ENCODE measurements at places on chromosomes 16 and 17.

DNA sequence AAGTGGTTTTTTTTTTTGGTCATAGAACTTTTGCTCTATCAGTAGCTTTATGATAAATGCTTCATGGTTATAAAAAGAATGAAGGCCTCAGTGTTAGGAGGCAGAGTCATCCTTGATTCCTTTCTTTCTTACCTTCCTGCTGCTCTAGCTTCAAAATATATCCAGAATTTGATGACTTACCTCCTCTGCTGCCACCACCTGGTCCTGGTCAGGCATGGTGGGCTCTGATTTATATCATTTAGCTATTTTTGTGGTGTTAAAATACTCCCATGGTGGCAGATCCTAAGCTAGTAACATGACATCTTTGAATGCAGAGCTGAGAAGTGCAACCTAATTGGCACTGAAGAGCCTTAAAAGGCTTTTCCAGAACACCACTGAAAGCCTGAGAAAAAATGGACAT lies 508.8 kb upstream of the CDH8 start:
- no peak for DNase-seq

DNA sequence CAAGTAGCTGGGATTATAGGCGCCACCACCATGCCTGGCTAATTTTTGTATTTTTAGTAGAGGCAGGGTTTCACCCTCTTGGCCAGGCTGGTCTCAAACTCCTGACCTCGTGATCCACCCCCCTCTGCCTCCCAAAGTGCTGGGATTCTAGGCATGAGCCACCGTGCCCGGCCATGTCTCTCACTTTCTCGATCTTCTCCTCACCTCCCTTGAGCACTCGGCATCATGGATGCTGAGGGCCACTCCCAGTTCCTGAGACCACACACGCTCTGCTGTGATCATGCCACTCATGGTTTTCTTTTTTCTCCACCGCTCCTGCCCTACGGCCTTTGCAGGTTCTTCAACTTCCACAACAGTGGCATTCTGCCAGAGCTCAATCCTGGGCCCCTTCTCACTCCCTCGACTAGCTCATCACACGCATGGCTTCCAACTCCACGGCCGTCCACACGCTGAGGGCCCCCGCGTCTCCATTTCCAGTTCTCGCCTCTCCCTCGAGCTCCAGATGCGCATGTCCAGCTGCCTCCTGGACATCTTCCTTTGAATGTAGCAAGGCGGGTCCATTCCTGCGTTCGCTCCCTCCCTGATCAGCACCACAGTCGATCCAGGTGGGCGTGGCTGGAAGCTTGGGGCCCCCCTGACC lies 5.5 kb upstream of the NCBP3 start:
- no peak for DNase-seq

- no peak for DNase-seq
Measured at GRCh38 chr17:55167024-55167725, 97.6 kb upstream of the HLF start.

GRCh38 chr17:79888811-79889634 lies 49.8 kb upstream of the CBX4 start:
- DNase-seq = no peak

- peak; percentile 39 for DNase-seq
Measured at GRCh38 chr16:69089091-69089910, 16.2 kb upstream of the HAS3 start.

DNA sequence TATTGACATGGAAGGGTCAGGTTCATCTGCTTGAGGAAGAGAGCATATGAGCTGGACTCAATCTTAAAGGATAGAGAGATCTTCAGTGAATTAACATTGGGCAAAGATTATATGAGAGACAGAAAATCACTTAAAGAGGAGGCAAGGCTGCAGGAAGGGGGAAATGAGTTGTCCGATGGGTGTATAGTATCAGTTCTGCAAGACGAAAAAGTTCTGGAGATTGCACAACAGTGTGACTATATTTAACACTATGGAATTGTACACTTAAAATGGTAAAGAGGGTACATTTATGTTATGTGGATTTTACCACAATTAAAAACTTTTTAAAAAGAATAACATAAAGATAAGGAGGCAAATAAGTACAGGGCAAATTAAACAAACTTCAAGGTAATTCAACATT lies 80.7 kb downstream of the HELZ start:
- no peak for DNase-seq

GRCh38 chr16:27462846-27463682 lies 61.1 kb downstream of the IL21R start:
- no peak for DNase-seq

DNA sequence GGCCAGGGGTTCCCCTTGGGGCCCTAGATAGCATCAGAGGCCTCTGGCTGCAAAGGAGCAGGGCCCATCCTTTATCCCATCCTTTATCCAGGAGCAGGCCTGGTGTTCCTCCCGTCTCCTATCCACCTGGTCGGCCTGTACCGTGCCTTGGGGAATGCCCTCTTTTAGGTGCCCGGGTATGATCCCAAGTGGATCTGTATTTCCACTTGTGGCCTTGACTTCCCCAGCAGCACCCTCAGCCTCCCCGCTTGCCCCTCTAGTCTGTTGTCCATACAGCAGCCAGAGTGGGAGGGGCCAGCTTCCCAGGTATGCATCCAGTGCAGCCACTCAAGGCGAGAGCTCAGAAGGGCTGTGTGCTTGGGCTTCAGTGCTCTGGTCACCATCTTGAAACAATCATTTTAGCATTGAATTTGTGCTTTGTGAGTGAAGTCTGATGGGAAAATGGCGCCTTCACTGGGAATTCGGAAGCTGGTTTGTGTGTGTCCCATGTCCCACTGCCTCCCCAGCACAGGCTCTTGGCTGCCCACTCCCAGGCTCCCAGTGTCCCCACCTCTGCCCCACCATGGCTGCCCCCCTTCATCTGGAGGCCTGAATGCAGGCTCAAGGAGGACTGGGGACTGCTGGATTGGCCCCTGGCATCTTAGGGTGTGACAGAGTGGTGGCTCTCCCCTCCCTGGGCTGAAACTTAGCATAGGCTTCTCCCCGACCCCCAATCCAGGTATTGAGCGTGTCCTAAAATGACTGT lies 3.3 kb upstream of the RNF112 start:
- DNase-seq = no peak

GRCh38 chr16:69930117-69930776 lies 20.9 kb upstream of the CLEC18A start:
- peak; percentile 53 for DNase-seq

GRCh38 chr16:31213342-31213741 lies 577 bp upstream of the TRIM72 start:
- no peak for DNase-seq

DNA sequence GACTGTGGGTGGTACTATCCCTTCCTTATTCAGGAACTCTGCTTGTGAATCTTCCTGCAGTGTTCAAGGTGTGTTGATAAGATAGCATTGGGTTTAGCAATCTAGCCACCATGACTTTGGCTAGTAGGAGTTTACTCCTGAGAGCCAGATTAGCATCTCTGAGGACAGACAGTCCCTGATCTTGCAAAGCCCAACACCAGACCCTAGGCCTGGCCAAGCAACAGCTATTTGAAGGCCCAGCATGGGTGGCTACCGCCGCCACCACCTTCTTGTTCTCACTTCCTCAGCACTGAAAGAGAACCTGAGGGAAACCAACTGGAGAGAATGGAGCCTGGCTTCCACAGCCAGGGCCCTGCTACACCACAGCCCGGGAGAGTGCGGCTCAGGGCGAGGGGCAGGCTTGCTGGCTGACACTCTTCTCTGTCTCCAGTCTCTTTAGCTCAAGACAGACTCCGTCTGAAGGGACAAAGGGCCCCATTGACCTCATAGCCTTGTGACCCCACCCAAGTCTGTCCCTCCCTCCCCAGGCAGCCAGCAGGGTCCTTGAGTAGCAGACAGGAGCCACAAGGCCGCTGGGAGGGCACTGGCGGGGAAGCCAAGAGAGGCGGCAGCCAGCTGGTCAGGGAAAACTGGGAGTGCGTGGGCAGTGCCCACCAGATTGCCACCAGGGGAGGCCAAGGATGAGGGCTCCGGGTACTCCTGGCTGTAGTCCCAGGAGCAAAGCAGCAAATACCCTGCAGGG lies 10.9 kb upstream of the ARHGAP23 start:
- no peak for DNase-seq

DNA sequence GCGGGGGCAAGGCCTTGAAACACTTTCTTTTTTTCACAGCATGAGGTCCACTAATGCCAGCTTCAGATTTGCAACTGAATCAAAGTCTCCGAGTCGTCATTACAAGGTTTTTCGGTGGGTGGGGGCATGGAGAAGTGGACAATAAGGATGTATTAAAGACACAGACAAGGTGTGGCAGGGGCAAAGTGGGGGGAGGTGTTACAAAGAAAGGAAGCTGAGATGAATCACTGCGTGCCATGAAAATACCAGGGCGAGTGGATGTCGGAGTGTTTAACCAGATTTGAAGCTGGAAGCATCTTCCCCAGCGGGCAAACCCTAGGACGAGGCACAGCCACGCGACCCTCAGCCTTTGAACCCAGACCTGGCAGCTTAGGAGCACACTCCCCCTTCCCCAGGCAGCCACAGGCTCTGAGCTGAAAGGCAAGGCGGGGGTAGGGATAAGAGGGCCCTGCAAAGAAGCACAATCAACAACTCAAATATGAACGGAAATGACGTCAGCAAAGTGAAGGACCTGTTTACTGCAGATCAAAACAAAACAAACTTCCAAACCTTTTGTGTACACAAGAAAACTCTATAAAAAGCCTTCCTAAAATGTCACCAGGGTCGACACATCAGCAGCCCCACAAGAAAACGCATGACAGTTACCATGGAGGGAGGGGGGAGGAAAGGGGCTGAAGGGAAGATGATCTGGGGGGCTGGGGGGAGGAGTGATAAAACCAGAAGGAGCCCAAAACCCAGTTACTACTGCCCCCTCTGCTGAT lies 5.6 kb upstream of the ZFHX3 start:
- no peak for DNase-seq

- no peak for DNase-seq
Measured at GRCh38 chr16:67928147-67928546, 3.5 kb downstream of the CTRL start.

GRCh38 chr17:81961087-81961511 lies at the start of gene NOTUM:
Gene NOTUM (minus strand): TSS chr17:81961187. CDS start chr17:81960909, 278 bp downstream.
- no peak for DNase-seq

DNA sequence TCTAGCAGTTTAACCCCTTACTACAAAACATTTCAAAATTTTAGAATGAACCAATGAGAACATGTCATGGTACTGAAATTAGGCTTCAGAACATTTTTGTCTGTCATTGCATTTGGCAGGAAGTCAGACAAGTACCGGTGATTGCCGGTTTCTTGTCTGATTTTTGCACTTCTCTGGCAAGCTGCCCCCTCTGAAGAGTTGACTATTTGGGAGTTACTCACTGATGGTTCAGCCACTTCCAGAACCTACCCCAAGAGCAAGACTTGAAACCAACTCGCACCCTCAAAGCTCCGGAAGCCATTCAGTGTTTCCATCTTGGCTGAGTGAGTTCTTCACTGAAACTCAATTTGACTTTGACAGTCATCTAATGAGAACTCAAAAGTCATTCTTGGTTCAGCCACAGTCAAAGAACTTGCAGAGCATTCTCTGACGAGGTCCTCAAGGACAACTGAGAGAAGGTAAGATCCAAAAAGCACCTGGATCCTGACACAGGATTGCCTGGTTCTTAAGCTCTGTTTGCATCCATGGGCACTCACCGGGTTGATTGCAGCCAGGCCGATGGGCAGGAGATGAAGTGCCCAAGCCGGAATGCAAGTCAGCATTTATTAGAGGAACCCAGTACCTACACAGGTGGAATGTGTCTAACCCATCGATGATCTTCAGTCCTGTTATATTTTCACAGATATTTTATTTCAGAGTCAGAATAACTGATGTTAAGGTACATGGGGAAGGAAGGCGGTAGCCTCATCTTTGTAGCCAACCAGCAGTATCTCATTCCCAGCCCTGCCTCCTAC lies 93.6 kb downstream of the USP22 start:
- DNase-seq = peak; percentile 39

GRCh38 chr17:80526116-80526910 lies 18.3 kb upstream of the RPTOR start:
- DNase-seq = no peak

- no peak for DNase-seq
Measured at GRCh38 chr17:52147872-52148271, 10.6 kb downstream of the CA10 start.

DNA sequence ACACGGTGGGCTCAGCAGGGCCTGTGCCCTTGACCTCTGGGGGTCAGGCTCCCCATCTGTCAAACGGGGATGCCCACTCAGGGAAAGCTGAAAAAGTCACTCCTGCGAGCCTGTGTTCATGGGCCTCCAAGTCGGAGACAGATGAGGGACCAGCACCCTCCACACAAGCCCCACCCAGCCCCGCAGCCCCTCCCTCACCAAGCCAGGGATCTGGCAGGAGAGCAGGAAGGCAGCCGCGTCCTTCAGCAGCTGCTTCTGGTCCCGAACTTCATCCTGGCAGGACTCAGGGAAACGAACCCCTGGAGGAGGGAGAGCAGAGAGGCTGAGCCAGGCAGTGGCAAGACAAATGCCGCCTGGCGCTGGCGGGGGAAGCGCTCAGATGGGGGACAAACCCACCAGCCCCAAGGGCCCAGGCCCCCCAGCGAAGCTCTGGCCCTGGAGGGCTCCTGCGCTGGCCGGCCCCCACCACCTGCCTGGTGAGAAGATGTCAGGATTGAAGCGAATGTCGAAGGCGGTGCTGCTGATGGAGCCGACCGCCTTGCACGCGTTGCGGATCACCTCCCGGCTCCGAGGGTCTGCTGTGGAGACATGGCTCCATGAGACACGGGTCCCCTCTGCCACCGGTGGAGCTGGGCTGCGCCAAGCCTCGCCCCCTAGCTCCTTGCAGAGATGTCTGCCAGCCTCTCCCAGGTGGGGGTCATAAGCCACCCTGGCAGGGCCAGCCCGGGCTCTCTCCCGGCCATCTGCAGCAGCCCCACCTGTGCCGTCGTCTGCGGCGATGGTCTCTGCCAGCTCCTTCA lies 15.4 kb downstream of the CLUH start:
- DNase-seq = no peak

DNA sequence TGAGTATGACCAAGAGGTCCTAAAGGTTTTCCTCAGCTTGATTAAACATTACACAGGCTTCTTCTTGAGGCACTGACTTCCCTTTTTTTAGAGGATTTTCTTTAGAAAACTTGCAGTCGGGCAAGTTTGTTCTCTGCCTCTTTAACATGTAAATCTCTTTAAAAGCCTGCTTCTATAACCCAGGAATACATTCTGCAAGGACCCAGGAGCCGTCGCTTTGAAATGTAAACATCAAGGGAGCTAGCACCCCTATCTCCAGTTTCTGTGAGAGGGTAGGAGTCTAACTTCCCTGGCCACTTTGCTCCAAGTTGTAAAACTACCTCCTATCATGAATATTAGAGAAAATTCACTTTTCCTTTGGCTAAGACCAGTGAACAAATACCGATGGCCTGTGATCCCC lies 201.5 kb upstream of the CPHXL start:
- DNase-seq = no peak
